ENCODE measurements at places on chromosomes 16 and 17.

DNA sequence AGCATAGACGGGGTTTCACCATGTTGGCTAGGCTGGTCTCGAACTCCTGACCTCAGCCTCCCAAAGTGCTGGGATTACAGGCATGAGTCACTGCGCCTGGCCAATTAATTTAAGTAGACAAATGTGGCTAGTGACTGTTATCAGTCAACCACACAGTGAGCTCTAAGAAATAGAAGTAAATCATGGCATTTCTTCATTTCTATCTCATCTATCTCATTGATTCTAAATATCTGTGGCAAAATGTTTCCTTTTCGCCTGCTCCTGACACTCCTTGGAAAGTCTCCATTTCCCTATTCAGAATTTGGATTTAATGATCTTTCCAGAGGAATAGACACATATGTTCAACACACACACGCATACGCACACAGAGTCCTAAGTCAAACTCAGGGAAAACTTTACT is 81.3 kb downstream of the HIC1 start:
- DNase-seq: no peak

DNA sequence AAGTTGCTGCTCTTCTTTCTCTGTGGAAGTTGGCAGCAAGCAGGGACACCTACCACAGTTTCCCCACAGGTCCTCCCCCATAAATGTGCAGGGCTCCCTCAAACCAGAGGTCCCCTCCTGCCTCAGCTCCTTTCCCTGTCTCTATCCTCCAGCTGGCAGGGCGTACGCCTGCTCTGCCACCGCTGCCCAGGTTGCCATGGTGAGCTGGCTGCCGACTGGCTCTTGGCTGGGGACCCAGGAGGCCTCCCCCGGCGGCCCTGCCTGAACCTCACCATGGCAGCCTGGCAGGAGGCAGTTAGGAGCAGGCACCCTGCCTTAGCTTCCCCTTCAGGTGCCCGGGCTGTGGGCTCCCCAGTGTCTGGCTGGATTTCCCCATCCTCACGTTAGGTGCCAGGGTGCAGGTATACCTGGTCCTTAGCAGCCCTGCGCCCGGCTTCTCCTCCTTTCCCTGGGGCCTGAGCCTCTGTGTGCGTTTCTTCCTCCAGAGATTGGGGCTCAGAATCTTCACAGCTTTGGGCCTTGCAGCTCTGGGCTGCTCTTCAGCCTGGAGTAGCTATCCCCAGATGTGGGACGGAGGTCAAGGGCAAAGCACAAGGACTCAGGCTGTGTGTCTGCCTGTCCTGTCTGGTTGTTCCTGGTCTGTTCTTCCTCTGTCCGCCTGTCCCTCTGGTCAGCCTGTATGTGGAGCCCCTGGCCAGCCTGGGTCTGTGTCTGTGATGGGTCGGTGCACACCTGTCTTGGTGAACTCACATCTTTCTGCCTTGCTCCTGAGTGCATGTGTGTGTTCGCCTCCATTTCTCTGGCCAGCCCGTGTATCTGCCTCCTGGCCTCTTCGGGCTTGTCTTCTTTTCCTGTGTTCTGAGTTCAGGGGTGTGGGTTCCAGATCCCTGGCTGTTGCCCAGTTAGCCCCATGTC is 15.7 kb downstream of the GJD3 start:
- no peak for DNase-seq

DNA sequence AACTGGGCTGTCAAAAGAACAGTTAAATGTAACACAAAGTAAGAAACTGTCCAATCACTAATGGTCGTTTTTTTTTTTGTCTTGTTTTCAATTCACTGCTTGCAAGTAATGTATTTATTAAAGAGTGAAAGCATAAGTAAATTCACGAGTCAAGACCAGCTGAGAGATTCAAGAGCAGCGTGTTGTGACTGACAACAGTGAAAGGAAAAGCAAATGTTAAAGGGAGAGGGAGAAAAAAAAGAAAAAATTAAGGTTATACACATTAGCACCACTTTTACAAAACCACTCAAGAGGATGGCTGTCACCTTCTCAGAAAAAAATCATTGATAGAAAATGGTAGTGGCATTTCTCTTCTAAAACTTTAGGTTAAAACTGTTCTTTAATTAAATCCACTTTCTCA is 36.1 kb downstream of the GPATCH8 start:
- no peak for DNase-seq

DNA sequence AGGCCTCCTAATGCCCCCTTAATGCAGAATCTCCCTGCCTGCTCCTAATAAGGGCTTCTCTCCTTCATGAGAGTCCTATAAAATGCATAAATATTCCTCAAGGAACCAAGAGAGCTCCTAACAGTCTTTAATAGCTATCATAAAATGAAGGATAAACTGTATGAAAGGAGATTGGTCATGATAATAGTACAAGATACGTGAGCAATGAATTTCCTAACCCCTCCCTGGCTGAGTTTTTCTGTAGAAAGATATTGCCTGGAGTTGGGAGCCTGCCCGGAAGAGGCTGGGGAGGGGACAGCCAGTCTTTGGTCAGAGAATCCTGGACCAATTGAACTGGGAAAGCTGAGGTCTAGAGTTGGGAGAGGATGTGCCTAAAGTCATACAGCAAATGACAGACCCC is 321.9 kb upstream of the CDH5 start:
- DNase-seq: no peak

DNA sequence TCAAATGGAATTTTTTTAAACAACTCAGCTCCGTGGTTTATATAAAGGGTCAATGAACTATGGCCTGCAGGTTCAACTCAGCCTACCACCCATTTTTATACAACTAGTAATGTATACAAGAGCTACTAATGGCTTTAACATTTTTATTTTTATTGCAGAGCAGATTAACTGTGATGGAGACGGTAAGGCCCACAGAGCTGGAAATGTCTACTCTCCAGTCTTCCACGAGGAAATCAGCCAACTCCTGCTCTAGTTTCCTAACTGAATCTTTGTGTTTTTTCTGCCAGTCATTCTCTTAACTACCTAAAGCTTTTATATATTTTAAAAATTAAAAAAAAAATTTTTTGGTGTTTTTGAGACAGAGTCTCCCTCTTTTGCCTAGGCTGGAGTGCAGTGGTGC is 385.1 kb upstream of the MAF start:
- DNase-seq: no peak

DNA sequence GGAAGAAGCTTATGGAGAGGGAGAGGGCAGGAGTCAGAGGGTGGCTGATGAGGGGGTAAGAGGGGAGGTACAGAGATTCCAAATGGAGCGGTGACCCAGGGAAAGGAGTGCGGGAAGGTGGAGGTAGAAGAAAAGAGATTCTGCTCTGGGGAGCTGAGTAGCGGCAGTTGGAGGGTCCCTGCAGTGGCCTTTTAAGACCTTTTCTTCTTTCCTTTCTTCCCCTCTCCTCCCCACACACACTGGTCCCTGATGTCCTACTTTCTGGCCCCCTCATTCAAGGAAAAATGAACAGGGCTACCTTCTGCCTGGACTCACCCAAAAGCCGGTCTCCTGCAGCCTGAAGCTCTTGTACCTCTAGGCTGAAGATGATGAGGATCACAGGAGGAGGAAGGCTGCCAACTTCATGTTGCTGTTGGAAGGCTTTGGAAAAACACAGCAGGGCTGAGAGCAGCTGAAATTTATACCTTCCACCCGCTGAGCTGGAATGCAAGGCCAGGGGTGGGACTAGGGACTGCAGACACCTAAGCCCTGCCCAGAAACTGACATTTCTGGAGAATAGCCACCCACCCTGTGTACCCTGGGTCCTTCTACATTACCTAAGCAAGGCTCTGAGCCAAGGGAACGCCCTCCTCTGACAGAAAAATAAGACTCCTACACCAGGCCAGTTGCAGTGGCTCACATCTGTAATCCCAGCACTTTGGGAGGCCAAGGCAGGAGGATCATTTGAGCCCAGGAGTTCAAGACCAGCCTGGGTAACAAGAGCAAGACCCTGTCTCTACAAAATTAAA is 9.4 kb upstream of the HEATR6 start:
- no peak for DNase-seq

- no peak for DNase-seq
Observed at GRCh38 chr16:17984810-17985209, 351.7 kb downstream of the NPIPA8 start.

DNA sequence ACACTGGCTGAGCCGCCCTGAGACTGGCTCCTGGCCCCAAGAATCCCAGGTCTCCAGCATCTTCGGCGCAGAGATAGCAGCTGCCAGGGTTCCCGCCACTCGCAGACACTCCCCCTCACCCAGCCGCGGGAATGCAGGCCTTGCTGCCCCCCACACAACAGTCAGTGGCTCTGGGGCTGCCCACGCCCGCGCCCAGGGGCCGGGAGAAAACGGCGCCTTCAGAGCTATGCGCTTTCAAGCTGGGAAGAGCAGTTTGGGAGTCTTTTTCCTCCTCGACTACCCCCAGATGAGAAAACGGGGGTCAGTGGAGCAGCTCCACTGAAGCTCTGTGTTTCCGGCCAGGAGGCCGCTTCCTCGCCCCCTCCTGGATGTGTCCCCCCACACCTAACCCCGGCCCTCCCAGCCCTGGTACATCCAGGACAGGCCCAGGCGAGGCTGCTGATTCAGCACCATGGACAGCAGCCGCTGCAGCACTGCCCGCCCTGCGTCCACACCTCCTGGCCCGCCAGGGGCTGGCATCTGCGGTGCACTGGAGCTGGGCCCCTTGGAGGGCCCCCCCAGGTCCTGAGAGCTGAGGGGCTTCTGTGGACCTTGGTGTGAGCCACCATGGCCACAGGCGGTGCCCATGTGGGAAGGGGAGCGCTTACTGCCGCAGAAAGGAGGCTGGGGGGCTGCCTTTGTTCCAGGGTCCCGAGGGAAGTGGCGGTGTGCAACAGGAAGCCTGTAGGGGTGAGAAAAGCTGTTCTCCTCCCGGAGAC is 35.7 kb downstream of the CACNA1H start:
- DNase-seq: no peak

All from T-helper 1 cell (primary cell).